ENCODE measurements at places on chromosomes 1 and 21.

DNA sequence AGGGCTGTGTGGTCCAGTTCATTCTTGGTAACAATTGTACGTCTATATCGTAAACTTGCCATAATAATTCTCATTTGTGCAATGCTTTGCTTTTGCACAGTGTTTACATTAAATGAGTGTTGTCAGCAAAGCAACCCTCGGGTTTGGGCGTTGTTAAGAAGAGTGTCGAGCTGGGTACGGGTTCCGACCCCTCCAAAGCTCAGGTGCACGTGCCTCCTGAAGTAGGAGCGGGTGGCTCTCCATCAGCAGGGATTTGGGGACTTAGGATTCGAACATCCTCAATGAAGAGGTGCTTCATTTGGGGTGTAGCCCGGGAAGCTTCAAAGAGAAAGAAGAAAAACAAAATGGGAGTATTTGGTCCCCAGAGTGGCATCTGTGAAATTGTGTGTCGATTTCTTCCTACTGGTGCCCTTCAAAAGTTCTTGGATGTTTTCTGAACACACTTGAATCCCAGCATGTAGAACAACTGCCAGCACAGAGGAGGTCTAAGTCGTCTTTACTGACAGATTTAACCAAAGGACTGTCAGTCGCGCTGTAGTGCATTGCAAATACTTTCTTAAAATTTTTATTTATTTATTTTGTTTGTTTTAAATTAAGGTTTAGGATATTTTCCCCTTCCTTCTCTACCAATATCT, 1.1 kb downstream of the TRIM58 start:
- H3K36me3 ChIP-seq, result no peaks in the 10 kb centered on the region
- DNase-seq, result no peak
- H3K4me3 ChIP-seq, result peak overlapping the region; percentile 66
- peaks cover 7% of the 10 kb centered on the region for H3K27me3 ChIP-seq

DNA sequence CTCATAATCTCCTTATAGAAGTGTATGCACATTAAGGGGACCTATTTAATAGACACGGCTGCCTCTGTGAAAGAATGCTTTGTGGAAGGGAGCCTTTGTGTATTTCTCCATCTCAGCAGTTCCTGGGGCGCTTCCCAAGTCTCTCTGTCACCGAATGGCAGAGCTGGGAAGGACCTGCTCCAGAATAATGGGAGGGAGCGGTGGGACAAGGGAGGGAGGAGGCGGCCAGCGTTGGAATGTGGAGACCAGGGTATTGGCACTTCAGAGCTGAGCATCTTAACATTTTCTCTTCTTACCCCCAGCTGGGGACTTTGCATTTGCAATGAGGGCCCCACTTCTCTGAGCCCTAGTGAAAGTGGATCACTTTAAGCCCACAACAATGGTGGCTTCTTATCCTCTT, 23.9 kb downstream of the CACHD1 start:
- peaks cover 6% of the 10 kb centered on the region for H3K27me3 ChIP-seq
- DNase-seq, result no peak
- no peaks in the 10 kb centered on the region for H3K36me3 ChIP-seq
- H3K4me1 ChIP-seq, result no peaks in the 10 kb centered on the region

DNA sequence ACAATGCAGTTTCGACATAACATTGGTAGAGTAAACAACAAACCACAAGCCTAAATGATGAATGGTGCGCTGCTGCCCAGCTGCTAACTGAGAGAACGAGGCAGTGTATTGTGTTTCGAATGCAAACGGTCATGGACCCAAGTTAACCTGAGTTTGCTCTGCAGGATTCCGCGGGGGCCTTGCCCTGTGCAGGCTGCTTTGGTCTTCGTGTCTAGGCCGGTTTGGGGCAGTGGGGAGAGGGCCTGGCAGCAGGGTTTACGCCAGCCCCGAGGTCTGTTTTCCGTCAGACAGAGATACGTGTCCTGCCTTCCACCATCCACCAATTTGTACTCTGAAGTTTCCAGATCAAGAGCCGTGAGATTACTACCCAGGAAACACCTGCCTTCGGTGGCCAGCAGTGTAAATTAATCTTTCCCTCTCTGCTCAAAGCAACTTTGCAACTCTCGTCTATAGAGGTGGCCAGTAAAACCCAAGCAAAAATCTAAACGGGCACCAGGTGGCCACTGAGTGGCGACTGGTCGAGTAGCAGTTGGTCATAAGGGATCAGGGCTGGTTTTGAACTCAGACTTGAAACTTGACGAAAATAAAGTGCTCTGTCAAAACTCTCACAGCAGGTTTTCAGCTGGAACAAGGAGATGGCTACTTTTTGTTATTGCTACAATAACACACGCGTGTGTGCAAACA, 6.3 kb upstream of the PRDM15 start:
- DNase-seq, result no peak
- H3K4me3 ChIP-seq, result no peak overlapping the region
- no peaks in the 10 kb centered on the region for H3K27me3 ChIP-seq
- peaks cover 10% of the 10 kb centered on the region for H3K4me1 ChIP-seq
- no peak overlapping the region for H3K27ac ChIP-seq
- no peaks in the 10 kb centered on the region for H3K36me3 ChIP-seq

DNA sequence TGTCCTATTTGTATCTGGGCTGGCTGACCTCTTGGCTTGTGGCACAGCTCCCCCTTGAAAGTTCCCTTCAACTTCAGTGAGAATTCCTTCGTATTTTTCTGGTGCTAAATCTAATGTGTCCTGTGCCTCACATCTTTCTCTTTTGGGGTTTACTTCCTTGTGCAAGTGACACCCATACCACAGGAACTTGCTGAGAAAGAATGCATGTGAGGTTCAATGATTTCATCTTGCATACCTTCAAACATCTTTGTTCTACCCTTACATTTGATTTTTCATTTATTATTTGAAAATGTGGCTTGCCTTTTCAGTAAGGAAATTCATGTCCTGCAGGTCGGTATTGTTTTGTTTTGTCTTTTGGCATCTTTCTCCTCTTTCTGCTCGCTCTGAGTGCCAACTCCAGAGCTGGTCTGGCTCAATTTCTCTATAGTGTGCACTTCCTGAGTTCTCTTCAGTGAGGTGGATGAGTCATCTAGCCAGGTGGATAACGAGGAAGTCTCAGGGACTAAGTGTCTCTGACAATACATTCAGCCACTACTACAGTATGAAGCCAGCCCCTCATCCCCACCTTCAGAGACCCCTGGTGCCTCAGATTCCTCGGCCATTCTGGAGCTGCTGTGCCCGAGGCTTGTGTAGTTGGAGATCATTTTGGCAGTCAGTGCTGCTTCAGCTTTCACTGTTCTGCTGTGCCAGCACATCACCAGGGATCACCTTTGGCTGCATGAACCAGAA, 59.5 kb downstream of the RIPK4 start:
- no peaks in the 10 kb centered on the region for H3K36me3 ChIP-seq
- H3K4me3 ChIP-seq, result no peak overlapping the region
- no peaks in the 10 kb centered on the region for H3K4me1 ChIP-seq

GRCh38 chr1:60950224-60951063, 131.9 kb upstream of the NFIA start:
- no peak overlapping the region for H3K4me3 ChIP-seq
- H3K36me3 ChIP-seq, result no peaks in the 10 kb centered on the region
- no peak for DNase-seq
- H3K4me1 ChIP-seq, result no peaks in the 10 kb centered on the region

Data from B cell (primary cell).